ENCODE measurements at places on chromosomes 16 and 17.

- DNase-seq: no peak
Observed at GRCh38 chr17:76314392-76315227, 6.5 kb upstream of the QRICH2 start.

DNA sequence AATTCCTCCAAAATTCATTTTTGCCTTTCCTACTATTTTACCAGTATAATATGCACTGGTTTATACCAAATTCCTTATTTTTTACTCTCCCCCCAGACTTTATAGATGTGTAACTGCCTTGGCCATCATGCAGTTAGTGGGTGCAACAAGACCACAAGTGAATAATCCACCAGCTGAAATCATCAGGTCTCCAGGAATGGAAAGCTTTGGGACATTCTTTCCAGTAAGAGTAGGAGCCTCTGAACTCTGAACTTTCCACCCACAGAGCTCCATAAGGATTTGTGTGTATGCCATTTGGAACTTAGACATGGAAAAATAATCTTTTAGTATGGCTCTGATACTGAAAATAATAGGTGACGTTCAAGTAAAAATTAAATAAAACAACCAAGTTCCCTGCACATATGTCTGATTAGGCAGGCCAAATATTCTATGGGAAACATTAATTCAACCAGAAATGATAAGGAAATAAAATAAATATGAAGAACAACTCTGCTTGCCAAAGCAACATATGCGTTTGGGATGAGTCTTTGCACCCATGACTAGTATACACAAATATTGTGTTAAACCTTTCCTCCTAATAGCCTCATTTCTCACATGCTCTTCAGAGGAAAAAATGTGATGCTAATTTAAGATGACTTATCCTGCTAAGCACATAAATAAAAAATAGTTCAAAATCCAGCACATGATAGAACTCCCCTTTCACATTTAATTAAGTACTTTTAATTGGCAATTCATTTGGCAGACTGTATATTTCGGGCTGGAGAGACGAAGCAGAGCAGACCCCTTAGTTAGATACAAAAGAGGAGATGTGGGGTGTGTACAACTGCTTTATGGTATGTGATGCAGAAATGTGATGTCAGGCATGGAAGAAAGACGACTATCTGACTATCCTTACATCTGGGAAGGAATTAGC is 11.6 kb upstream of the LYRM9 start:
- DNase-seq: peak; percentile 70

- peak; percentile 20 for DNase-seq
Observed at GRCh38 chr17:50556803-50557202, 3.7 kb upstream of the CACNA1G start.

DNA sequence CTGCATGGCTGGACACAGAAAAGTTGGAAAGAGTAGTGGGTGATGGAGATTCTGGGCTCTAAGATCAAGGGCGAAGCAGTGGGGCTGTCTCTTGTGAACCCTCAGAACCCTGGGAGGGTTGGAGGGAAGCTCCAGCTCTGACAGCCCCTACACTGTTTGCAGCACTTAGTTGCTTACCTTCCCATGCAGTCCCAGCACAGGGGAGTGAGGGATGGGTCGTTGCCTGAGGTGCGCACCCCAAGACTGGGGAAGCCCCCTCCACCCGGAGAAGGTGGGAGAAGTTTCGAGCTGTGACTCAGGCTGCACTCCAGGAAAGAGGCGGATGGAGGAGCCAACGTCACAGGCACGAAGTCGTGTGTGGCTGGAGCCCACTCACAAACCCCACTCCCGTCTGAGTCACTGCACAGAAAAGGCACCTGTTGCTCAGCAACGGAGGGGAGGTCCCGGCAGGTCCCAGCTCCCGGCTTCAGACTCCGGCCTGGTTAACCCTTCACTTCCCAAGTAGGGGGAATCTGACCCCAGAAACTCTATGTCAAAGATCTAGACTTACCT is 60.1 kb downstream of the AIPL1 start:
- no peak for DNase-seq

DNA sequence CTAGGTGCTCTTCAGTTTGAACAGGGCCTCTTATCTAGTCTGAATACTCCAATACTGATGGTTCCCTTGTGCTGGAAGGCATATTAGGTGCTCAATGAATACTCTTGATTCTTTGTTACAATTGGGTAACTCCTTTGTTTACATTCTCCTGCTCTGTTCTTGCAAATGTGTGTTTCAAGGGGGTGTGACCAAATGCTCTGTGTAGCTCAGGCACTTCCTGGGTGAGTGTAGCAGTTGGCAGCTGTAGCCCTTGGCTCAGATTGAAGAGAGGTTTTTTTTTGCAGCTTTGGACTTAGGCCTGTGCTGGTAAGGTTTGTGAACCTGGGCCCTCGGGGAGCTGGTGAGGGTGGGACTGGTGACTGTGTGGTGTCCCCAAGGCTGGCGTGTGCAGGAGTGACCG is 20.2 kb downstream of the TBCD start:
- no peak for DNase-seq

GRCh38 chr17:245020-245419 is 63.6 kb upstream of the DOC2B start:
- DNase-seq: no peak

- DNase-seq: peak; percentile 70
Observed at GRCh38 chr17:80263253-80264204, 2.9 kb downstream of the RNF213 start.

DNA sequence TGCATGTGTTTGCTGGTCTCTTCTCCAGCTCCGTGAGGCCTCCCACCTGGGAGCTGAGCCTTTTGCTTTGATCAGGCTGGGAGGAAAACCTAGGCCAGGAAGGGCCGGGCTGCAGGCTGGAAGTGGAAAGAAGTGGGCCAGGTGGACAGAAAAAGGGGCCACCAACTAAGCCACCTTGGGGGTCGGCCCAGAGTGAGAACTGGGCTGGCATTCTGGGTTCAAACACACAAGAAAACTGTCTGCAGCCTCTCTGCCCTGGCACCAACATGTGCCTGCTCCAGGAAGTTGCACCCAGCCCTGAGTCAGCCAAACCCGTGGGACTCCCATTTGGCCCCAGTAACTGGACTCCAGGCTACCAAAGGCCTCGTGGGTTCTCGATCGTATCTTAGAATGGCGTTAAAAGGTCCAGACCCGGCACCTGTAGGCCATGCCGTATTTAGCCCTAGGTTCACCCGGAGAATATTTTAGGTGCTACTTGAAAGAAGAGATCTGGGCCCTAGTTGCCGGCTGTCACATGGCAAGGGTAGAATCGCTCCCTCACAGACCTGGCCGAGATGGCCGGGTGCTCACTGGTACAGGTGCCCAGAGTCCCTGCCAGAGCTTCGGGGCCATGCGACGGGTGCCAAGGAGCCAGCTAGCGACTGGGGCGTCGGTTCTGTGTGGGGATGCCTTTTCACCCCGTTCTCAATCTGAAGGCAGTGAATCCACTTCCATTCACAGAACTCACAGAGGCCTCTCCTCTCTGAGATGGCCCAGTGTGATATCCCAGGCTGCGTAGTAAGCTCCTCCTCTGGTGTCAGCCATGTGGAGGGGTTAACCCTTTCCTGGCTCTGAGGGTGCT is 236.6 kb downstream of the MRTFB start:
- DNase-seq: no peak

- no peak for DNase-seq
Observed at GRCh38 chr16:83906683-83907082, 7.8 kb downstream of the MLYCD start.

DNA sequence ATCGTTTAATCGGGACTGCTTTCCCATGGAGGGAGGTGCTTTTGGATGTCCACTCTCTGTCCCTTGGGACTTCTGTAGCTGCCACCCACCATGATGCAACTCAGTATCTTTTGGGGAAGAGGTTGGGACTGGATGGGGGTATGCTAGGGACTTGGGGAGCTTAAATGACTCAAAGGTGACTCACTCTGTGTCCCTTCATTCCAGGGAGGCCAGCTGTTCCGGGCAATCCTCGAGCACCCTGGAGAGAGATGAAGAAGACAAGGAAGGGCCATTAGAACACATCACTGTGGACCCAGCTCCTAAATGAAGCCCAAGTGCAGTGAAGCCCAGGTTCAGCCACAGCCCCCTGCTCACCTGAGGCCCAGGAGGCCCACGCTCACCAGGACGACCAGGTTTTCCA is 4.6 kb downstream of the COL1A1 start:
- no peak for DNase-seq

- DNase-seq: peak; percentile 18
Observed at GRCh38 chr16:71461686-71462648, at the start of gene ZNF23. ZNF23 (minus strand) TSS chr16:71462247; CDS start chr16:71456796, 5,451 bp downstream.

DNA sequence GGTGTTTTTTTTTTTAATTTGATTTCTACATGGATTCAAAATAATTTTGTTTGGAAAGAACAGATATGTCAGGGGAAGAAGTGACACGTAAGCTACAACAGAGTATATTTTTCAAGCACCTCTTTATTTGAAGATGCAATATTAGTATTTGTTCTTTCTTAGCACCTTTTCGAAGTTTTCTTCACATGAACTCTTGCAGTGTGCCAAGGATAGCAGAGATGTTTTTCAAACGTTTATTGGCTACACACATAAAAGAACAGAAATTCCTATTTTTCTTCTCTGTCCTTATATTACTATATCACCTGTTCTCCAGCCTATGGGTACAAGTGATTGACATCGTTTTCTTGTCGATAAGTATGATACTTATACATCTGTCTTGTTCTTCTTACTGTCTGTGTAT is 192.7 kb upstream of the TBX2 start:
- no peak for DNase-seq

- DNase-seq: no peak
Observed at GRCh38 chr17:31835984-31836383, 23.1 kb downstream of the COPRS start.

GRCh38 chr16:49664221-49665215 is 191.4 kb downstream of the ZNF423 start:
- no peak for DNase-seq

DNA sequence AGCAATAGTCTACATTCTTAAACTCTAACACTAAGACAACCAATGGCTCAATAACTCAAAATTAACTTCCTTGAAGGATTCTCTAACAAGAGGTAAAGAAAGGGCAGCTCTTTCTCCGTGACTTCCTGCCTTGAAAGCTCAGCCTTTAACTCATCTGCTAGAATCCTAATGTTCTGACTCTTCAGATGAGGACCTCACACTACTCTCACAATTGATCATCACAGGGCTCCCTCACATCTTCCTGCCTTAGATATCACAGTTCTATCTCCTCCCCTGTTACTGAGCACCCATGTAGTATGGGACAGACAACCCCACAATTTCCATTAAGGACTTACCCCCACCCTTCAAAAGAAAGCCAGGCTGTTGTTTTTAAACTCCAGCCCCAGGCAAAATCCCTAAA is 33.5 kb downstream of the SMURF2 start:
- DNase-seq: no peak

GRCh38 chr16:21101631-21102420 is 48.8 kb downstream of the DNAH3 start:
- no peak for DNase-seq

GRCh38 chr17:67836205-67836987 is 11.1 kb downstream of the BPTF start:
- no peak for DNase-seq

DNA sequence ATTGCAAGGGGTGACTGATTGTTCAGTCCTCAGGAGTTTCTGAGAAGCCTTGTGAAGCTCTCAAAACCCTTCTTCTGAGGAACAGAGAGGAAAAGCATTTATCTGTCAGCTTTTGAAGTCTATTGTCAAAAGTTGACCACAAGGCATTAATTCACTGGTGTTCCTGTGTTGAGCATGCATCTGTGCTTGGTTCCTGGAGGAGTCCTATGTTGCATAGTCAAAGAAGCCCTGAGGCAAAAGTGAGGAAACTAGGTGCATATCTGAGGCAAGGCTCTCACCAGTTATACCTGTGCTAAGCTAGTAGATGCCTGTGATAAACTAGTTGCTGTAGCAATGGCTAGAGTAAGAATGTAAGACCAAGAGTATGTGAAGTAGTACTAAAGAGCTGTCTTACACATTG is 1.8 kb upstream of the HEATR6 start:
- no peak for DNase-seq

- peak; percentile 8 for DNase-seq
Observed at GRCh38 chr16:70437582-70438557, 1.0 kb downstream of the ST3GAL2 start.

DNA sequence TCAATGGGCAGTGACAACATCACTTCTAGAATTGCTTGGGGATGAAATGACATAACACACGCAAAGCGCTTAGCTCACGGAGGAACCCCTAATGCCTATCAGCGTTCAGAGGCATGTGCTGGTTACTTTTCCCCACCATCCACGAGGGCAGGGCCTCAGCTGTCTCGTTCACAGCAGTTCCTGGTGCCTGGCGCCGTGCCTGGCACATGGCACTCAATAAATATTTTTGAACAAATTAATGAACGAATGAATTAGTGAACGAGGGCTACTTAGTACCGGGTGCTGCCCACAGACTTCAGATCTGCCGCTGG is 14.1 kb upstream of the CIBAR2 start:
- peak; percentile 59 for DNase-seq

DNA sequence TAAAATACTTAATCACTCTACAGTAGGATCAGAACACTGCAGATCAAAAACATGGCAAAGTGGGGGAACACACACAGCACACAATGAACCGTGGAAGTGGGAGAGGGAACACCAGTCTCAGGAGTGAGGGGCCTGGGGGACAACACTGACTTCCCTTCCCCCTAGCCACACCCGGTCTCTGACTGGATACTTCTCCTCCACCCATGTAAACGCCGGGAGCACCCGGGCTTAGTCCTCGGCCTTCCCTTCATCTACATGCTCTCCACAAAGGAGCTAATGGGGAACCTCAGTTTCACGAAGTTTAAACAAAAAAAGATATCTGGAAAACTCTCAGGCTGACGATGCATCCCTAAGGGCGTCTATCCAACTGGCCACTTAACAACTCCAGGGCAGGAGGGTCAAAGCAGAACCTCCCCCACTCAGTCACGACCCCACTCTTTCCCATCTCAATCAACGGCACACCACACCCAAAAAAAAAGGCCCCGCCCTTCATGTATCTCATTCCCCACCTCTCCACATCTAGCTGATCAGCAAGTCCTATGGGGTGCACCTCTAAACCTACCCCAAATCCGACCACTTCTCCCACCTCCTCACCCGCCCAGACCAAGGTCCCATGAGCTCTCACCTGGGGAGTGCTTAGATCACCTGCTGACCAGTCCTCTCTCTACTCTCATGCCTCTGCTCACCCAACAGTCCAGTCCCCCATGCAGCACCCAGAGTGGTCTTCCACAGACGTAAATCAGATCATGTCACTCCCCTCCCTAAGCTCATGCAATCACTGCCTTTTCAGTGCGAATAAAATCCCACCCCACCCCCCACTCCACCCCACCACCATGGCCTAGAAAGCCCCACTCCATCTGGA is 7.4 kb downstream of the ZDHHC7 start:
- DNase-seq: no peak

GRCh38 chr16:53968454-53968853 is 264.5 kb downstream of the FTO start:
- DNase-seq: no peak

GRCh38 chr17:69468207-69468606 is 53.7 kb downstream of the MAP2K6 start:
- no peak for DNase-seq

All from NCI-H1694 treated with DMSO at 0.1 percent for 48 hours (cell line).